ENCODE measurements at places on chromosomes 16 and 17.

GRCh38 chr16:1651974-1652312 lies 26.1 kb upstream of the JPT2 start:
- DNase-seq, result no peak

DNA sequence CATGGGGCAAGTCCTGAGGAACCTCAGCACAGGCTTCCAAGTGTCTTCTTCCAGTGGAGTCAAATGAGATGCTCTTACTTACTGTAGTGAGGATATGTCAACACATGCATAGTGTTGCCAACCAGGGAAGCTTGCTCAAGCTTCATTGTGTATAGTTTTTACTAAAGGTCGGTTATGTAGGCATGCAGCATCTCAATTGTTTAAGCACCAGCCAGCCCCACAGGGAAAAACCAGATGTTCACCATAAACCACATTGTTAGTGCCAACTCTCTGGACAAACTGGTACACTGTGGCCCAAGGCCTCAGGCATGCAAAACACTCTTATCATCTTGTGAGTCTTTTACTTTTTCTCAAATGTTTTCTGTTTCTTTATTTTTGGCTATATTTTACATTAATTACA lies 152.1 kb downstream of the PHKB start:
- no peak for DNase-seq

DNA sequence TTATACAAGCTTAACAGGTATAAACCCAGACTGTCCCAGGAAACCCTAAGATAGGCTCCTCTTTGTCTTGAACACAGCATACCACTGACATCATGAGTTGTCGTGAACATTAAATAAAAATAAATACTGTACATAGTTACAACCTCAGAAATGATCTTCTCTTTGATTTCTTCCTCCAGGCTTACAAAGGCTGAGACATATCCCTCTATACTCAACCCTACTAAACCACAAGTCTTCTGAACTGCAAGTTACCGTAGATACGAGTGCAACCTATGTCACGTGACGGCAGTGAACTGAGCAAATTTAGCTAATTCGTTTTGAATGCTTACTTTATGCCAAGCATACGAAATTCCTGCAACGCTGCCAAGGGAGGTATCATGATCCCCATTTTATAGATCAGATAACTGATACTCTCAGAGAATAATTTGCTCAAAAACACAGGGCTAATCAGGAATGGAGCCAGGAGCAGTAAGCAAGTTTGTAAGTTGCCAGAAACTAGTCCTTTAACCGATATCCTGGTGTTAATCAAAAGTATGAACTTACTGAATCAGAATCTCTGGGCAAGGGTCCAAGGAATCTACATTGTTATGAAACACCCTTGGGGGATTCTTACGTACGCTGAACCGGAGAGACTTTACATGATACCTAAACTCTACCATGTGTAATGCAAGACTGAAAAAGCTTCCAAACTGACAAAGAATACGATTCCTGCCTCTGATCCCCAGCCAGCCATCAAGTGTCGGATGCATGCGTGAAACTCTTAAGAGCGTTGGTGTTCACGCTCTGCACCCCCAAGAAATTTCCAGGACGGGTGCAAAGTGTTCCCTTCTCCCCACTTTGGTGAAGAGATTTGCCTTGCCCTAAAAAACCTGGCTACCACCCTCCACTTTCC lies 106.2 kb downstream of the XYLT1 start:
- peak; percentile 77 for DNase-seq

GRCh38 chr17:35254107-35254773 lies 11.4 kb downstream of the SLFN5 start:
- no peak for DNase-seq

DNA sequence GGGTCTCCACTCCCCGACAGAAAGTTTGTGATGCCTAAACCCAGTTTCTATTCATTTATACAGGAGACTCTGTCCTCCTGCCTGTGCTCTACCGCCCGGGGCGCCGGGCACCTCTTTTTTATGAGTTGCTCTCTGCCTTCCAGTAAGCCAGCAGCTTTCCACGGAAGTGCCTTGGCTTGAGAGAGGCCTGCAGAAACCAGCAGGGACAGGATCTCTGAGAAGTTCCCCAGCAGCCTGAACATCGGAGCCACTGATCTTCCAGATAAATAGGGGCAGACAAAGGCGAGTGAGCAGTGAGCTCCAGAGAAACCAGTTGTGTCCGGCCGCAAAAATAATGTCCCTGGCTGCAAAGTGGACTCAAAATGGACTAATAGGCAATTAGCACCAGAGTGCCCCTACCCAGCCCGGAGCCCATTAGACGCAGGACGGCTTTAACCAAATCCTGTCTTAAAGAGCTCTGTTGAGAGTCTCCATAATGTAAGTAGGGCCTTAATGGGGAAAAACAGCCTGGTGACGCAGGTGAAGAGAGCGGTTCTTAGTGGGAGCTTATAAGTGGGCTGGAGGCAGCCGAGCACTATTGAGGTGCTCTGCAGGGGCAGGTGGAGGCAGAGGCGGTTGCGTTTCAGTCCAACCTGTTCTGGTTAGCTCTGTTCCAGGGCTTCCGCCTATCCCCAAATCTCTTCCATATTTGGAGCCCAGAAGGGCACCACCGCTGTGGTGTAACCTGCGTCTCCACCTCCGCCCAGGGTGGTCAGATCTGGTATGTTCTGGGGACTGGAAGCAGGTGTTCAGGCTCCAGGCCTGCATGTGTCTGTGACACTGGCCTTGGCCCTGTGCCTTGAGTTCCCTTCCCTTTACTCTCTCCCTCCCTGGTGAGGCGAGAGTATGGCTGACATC lies 74.1 kb downstream of the NT5M start:
- no peak for DNase-seq

DNA sequence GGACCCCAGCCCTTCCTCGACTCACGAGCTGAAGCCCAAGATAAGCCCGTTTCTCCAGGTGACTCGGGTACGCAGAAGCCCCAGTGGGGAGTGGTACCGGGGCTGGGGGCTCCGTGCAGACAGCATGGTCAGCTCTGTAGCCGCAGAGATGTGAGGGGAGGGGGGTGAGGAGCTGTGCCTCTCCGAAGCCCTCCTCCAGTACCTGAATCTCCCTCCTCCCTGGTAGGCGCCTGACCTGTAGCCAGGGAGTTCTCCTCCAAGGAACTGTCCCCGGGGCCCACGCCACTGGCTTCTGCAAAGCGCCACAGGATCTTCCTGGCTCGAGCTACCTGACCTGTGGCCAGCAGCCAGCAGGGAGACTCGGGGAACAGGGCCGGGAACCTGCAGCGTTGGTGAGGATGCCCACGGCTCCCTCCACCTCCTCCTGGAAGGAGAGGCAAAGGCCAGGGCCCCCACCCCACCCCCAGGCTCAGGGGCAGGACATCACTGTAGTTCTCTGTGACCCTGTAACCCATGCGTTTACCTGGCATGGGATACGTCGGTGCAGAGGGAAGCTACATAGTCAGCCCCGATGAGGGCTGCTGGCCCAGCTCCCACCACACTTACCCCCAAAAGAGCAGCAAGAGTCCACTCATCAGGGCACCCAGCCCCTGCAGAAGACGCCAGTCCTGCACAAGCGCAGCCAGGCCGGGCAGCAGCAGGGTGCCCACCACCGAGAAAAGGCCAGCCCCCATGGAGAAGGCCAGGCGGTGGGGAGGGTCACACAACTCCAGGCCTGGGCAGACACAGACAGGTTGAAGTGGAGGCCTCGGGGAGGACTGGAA lies 1.7 kb downstream of the SLC22A31 start:
- DNase-seq, result no peak

- peak; percentile 13 for DNase-seq
These were observed 221.6 kb downstream of the GSG1L start for GRCh38 chr16:27841911-27842310.

DNA sequence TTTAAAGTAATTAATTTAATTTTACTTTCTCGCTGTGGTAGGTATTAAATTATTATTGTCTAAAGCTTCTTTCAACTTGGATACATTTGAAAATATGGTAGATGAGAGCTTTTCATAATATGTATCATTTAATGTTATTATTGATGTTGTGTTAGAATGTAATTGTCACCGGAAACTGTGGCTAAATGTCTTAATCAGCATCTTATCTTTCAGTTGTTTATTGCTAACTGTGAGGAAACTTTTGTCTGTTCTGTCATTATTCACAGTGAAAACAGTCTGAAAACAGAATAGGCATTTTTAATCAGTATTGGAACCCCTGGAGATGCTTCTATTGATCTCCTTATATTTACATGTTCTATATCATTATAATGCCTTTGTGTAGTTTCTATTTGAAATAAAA lies 120.7 kb downstream of the STXBP4 start:
- DNase-seq, result no peak

DNA sequence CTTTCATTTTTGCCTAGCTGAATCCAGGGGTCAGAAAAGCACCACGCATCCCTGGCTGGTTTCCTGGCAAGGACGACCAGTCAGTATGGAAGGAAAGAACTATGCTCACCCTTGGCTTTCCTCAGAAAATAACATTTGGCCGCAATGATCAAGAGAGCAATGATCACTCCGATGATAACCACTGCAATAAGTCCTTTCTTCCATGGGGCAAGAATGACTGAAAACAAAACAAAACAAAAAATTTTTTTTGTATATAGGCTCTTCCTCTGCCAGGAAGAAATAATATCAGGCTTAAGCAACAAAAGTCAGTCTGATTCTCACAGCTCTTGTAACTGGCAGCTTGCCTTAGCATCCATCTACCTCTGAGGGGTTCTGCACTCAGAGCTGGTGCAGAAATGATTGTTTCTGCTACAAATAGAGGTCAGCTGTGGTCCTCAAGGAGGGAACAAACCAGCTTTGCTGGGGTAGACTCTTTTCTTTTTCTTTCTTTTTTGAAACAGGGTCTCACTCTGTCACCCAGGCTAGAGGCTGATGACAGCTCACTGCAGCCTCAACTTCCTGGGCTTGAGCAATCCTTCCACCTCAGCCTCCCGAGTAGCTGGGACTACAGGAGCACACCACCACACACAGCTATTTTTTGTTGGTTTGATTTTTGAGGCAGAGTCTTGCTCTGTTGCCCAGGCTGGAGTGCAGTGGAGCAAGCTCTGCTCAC lies 35.7 kb downstream of the PECAM1 start:
- DNase-seq, result peak; percentile 8

GRCh38 chr16:82331397-82331796 lies 161.4 kb upstream of the MPHOSPH6 start:
- no peak for DNase-seq

DNA sequence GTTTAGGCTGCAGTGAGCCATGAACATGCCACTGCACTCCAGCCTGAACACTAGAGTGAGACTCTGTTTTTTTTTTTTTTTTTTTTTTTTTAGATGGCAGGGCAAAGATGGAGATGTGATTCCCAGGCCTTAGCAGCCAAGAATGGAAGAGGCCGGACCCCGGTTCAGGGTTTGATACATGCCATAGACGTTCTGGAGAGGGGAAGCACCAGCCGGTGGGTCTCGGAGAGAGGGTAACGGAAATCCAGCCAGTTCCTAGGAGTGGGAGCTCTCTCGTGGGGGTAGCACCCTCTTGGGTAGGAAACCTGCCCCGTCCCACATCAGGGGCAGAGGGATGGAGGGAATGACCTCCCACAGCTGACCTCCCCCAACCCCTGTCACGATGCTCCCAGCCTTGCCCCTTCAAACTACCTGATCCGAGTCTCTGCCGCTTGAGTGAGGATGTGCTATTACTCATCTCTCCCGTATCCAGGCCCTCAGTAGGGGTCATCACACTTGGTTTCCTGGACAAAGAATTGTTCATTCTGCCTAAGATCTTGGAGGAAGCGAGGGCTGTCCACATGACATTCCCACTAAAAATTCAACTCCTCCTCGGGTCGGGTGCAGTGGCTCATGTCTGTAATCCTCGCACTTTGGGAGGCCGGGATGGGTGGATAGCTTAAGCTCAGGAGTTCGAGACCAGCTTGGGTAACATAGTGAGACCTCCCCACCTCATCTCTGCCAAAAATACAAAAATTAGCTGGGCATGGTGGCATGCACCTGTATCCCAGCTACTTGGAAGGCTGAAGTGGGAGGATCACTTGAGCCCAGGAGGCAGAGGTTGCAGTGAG lies 47.3 kb downstream of the MIS12 start:
- peak; percentile 21 for DNase-seq

GRCh38 chr16:67254801-67255552 lies 6.2 kb downstream of the SLC9A5 start:
- DNase-seq, result no peak

DNA sequence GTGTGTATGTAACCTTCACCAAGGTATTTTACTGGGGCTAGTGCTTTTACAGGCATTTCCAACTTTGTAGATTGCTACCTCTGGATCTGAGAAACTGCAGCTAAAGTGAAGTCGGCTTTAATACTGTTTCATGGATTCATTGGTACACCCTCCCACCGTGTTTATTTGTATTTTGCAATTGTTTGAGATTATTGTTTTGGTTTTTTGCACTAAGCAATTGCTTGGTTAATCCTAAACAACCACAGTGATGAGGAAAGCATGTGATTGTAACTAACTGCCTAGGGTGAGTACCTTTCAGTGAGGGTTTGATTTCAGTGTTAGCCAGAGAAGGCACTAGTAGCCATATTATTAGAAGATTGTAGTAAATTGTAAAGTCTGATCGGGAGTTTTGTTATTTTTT lies 3.3 kb downstream of the LUC7L3 start:
- DNase-seq, result no peak

DNA sequence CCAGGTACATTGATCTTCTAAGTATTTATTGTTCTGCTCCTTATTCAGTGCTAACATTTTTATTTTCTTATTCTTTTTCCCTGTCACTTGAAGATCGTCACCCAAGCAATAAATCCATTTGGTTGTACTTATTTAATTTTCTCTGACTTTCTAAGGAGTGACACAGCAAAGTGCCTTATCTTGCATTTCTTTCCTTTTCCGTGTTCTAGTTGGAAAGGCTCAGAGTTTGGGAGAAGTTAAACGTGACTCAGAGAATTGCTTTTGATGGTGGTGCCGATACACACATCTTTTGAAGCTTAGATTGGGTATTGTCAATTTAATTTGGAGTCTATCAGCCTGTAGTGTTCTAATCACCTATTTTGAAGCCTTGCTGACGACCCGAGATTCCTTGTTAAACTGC lies 72.0 kb downstream of the PITPNC1 start:
- no peak for DNase-seq

- no peak for DNase-seq
These were observed 244.7 kb downstream of the MRTFB start for GRCh38 chr16:14315683-14316320.

DNA sequence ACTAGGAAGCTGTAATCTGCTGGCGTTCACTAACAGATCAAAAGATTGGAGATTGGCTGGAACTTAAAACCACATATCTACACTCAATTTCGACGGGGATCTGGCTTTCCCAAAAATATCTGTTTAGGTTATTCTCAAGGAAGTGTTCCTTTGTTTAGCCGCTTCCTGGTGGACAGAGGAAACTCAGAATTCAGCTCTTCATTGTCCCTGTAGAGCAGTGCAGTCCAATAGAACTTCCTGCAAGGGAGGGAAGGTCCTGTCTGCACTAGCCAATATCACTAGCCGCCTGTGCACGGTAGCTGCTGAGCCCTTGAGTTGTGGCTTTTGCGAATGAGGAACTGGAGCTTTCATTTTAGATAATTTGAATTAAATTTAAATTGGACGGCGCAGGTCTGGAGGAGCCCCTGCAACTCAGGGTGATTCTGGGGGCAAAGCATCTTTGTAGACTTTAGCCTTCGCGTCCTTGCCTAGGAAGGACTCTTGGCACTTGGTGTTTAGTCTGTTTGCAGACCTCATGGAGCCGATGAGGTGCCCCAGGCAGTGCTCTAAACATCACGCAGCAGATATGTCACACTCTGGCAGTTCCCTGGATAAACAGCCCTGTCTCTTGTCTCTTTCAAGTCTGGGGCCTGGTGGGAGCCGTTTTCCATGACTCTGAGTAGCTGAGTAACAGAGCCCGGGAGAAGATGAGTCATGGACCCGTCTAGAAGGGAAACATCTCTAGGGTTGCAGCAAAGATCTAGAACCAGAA lies 122.2 kb downstream of the CCDC182 start:
- no peak for DNase-seq
